Diencephalon (tissue), 1 donor: ENCODE measurements at places on chromosomes 3 and 15. TPM values are rescaled to one million over a fixed set of nuclear protein-coding genes. Genes with fewer than 3 reads are reported as not detected.

CKMT1A gene
- total RNA-seq, result 19.6 TPM

ARHGEF3 gene
- total RNA-seq, result 20.5 TPM

SERPINI2 gene
- total RNA-seq, result 3.7 TPM

SLC38A3 gene
- total RNA-seq, result 6.5 TPM

TERC gene
- 71.0 TPM for total RNA-seq

COPB2 gene
- total RNA-seq, result 111 TPM

FBXW12 gene
- total RNA-seq, result 1.8 TPM

CFAP20DC gene
- total RNA-seq, result 3.2 TPM

RPL39L gene
- total RNA-seq, result 14.5 TPM

TICRR gene
- total RNA-seq, result 2.8 TPM

CHRNB4 gene
- 1.8 TPM for total RNA-seq

SH2D7 gene
- total RNA-seq, result not detected

SPATA12 gene
- not detected for total RNA-seq

TF gene
- 9.2 TPM for total RNA-seq

MYO1E gene
- 13.8 TPM for total RNA-seq

GOLGA6L25 gene
- total RNA-seq, result not detected

LINGO1 gene
- 45.2 TPM for total RNA-seq

CRYBG3 gene
- total RNA-seq, result 9.2 TPM

HCN4 gene
- 5.1 TPM for total RNA-seq

MAP1A gene
- total RNA-seq, result 97.6 TPM

CNTN4 gene
- 96.0 TPM for total RNA-seq

MUC20 gene
- 3.5 TPM for total RNA-seq

PLSCR5 gene
- 3.0 TPM for total RNA-seq

PLIN1 gene
- under 0.01 TPM for total RNA-seq

ARHGAP11A gene
- total RNA-seq, result 14.1 TPM

RFTN1 gene
- 27.0 TPM for total RNA-seq

ATP13A5 gene
- total RNA-seq, result 0.92 TPM

PRKCD gene
- total RNA-seq, result 5.8 TPM

CELSR3 gene
- total RNA-seq, result 30.4 TPM

IFRD2 gene
- 18.5 TPM for total RNA-seq

BOC gene
- 10.4 TPM for total RNA-seq

KCNMB2 gene
- total RNA-seq, result 42.4 TPM

HDC gene
- total RNA-seq, result 22.1 TPM

FRMD5 gene
- total RNA-seq, result 27.9 TPM

ZNF717 gene
- total RNA-seq, result 28.4 TPM

MST1R gene
- 0.92 TPM for total RNA-seq

SLC12A6 gene
- 37.1 TPM for total RNA-seq

ARID3B gene
- total RNA-seq, result 5.1 TPM

RAB7A gene
- total RNA-seq, result 55.6 TPM

POTEB gene
- not detected for total RNA-seq

PAK6 gene
- 23.5 TPM for total RNA-seq
